Activated CD8-positive, alpha-beta T cell treated with anti-CD3 and anti-CD28 coated beads for 36 hours (primary cell): ENCODE measurements at places on chromosomes 7 and 10.

DNA sequence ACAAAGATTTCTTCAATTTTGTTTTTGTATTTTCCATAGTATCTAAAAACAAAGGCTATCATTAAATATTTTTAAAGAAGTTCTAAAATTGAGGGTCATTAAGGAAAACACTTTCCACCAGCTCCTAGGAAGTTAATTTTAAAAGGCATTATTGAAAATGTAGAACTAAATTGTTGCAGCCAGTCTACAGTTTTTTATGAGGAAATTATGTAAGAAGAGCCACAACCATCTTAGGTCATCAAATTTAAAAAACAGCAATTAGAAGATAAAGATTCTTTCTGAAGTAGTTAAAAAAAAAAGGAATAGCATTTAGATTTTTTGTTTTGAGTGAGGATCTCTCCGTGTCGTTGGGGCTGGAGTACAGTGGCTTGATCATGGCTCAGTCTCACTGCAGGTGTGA lies 161.7 kb downstream of the NRBF2 start:
- no peaks in the 10 kb centered on the region for H3K27me3 ChIP-seq
- no peak overlapping the region for H3K4me3 ChIP-seq
- peaks cover 2% of the 10 kb centered on the region for H3K4me1 ChIP-seq
- H3K36me3 ChIP-seq = no peaks in the 10 kb centered on the region
- H3K27ac ChIP-seq = no peak overlapping the region

GRCh38 chr7:52708846-52709245 lies 326.6 kb upstream of the POM121L12 start:
- DNase-seq = no peak
- H3K4me1 ChIP-seq = no peaks in the 10 kb centered on the region
- H3K4me3 ChIP-seq = no peak overlapping the region
- no peaks in the 10 kb centered on the region for H3K27me3 ChIP-seq
- no peaks in the 10 kb centered on the region for H3K36me3 ChIP-seq

DNA sequence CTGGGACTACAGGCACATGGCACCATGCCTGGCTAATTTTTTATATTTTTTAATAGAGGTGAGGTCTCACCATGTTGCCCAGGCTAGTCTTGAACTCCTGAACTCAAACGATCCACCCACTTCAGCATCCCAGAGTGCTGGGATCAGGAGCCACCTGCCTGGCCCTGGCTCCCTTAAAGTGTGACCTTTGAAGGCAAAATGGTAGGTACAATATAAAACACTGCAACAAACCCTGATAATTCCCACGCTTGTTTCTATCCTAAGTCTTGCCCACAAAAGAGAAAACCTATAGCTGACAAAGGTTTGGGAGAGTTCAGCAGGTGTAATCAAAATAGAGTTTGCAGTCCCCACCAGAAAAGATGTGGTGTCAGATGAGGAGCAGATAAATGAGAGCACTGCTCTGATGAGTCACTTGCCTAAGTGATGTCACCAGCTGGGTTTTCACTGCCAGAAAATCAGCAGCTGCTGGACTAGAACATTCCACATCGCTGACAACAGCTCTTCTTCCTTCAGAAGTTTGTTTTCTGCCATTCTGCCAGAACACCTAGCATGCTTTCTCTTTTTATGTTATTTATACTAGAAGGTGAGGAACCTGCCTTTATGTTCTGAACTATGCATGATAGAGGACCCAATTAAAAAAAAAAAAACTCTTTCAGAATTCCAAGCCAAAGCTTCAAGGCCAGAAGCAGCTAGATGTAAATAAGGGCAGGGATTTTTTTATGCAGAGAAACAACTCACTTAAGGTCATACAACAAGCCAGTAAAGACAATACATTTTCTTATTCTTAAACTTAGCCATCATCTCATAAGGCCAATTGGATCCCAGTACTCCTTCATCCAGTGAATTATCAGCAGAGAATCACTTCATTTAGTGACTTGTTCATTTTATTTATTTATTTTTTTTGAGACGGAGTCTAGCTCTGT lies 18.0 kb downstream of the PURB start:
- no peak overlapping the region for H3K4me3 ChIP-seq
- H3K36me3 ChIP-seq = no peaks in the 10 kb centered on the region
- H3K27ac ChIP-seq = peak overlapping the region; percentile 49

DNA sequence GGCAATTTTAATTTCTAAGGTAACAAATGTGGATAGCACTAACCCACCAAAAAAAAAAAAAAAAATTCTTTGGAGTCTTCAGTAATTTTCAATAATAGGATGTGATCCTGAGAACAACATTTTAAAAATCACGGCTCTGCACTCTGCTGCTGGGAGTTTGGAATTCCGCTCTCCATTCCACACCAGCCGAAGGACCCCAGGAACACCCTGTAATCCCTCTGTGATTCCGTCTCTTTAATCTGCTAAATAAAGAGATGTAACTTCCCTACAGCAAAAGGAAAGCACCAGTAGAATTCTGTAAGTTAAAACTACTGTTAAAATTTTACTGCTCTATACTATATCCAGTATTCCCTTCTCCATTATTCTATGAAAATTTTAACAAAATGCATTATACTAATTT lies 284.5 kb downstream of the PTPRN2 start:
- H3K27ac ChIP-seq = no peak overlapping the region
- peaks cover 4% of the 10 kb centered on the region for H3K36me3 ChIP-seq
- H3K4me1 ChIP-seq = no peaks in the 10 kb centered on the region
- H3K27me3 ChIP-seq = peaks cover 2% of the 10 kb centered on the region

DNA sequence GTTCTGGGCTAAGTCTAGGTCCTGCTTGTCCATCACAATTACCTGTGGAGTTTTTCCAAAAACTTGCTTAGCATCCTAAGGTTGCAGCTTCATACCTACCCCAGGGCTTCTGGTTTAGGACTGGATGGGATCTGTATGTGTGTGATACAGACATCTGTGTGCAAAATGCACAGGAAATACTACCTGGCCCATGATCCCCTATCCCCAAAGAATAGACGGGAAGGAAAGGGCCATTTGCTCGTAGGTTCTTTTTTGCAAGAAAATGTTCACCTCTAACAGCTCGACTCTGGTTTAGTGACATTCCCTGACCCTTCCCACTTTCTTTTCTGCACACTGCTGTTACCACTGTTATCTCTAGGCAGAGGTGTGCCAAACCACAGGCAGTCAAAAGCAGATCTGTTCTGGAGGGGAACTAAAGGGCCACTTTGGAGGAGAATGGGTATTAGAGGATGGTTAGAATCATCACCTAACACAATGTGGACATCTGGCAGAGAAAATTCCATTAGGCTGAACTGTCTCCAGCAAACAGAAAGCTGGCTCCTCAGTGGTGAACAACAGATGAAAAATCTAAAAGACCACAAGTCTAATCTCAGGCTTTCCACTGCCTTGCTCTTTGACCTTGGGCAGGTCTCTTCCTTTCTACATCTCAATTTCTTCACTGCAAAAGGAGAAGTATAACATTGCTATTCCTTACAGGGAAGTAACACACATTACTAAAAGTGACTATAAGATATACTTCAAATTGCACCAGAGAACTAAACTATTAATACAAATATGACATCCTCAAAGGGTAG lies 107.4 kb downstream of the UBE2H start:
- no peak overlapping the region for H3K4me3 ChIP-seq
- H3K27ac ChIP-seq = peak overlapping the region; percentile 12
- H3K27me3 ChIP-seq = no peaks in the 10 kb centered on the region
- H3K4me1 ChIP-seq = peaks cover 50% of the 10 kb centered on the region

DNA sequence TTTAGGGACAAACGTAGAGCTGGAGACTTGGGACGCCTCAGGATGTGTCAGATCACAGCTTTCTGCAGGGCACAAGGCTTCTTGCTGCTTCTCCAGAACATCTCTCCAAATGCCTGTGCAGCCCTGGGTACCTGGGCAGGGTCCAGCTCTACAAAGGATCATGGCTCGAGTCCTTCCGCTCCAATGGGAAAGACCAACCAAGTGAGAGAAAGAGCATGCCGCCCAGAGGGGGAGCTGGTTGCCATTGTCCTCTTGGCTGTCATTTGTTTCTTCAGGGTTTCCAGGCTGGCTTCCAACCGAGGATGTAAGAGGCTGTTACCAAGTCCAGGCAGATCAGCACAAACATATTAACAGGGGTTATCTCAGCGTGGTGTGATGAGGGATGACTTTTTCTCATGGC lies 5.6 kb upstream of the LEP start:
- DNase-seq = no peak
- H3K4me1 ChIP-seq = peaks cover 10% of the 10 kb centered on the region
- H3K4me3 ChIP-seq = no peak overlapping the region
- peaks cover 3% of the 10 kb centered on the region for H3K36me3 ChIP-seq

DNA sequence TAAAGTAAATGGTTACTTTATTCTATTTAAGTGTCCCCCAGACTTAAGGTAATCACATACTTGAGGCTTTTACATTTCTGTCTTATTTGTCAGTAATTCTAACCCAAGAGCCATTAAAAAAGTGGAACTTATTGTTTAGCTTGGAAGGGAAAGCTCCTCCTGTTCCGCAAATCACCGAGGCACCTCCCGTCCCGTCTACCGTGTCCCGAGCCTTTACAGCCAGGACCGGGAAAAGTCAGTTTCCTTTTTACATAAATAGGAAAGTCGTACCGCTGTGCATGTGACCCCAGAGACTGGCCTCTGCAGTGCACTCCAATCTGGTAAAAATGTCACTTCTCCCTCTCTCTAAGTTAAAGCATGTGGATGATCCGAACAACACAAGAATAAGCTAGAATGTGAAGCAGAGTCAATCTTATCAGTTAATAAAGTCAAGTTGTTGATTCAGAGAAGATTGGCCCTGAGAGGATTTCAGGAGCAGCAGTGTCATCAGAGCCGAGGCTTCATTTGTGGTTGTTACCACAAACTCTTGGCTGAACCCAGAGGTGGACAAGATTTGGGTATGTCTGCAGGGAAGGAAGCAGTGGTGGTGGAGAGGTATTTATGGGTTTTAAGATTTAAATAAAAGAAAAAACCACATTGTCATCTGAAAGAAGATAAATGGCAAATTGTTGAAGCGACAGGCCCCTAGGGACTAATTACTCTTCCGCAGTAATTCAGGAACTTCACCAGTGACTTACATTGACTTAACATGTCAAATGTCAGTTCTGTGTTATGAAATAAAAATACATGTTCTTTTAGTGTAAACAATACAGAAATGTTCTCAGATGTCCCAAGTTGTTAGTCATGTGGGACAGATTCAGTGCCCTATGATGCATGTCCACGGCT lies 316.6 kb upstream of the ZNF32 start:
- no peak overlapping the region for H3K4me3 ChIP-seq
- H3K36me3 ChIP-seq = no peaks in the 10 kb centered on the region
- peaks cover 12% of the 10 kb centered on the region for H3K27me3 ChIP-seq
- no peak for DNase-seq
- H3K4me1 ChIP-seq = peaks cover 6% of the 10 kb centered on the region

GRCh38 chr10:82402906-82403401 lies 528.0 kb downstream of the NRG3 start:
- H3K4me3 ChIP-seq = no peak overlapping the region
- H3K27ac ChIP-seq = no peak overlapping the region

DNA sequence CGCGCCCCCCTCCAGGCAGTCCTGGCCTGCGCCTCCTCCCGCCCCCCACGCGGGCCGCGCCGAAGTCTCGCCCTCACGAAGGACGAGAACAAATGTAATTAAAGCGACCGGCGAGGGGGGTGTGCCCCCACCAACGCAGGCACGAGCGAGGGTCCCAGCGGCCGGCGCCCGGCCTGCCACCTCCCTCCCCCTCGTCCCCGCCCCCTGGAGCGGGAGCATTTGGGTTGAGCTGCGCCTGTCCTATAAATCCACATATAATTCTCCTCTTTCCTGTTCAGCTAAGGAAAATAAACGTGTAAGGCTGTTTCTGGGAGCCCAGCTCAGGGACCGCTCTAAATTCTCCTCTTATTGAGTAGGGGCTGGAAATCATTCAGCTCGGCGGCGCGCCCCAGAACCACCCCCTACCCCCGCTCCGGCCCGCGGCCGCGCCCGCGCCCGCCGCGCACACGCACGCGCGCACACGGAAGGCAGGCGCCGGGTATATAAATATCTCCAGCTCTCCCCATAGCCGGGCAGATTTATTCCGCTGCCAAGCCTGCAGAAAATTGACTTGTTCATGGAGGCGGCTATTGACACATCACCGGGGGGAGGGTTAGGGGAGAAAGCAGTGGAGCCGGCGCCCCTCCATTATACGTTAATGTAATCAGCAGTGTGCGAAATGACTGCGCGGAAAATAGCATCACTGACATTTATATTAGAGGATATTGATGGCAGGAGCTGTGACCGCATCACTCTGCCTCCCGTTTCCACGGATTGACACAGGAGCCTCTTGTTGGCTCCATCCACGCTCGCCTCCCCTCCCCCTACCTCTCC lies 61.6 kb upstream of the BTRC start:
- peaks cover 8% of the 10 kb centered on the region for H3K4me1 ChIP-seq
- H3K27me3 ChIP-seq = peaks cover 58% of the 10 kb centered on the region
- H3K36me3 ChIP-seq = no peaks in the 10 kb centered on the region
- H3K27ac ChIP-seq = no peak overlapping the region

- H3K36me3 ChIP-seq = peaks cover 69% of the 10 kb centered on the region
- DNase-seq = peak; percentile 15
These were observed 47.3 kb downstream of the CDCA7L start for GRCh38 chr7:21898265-21898930.

DNA sequence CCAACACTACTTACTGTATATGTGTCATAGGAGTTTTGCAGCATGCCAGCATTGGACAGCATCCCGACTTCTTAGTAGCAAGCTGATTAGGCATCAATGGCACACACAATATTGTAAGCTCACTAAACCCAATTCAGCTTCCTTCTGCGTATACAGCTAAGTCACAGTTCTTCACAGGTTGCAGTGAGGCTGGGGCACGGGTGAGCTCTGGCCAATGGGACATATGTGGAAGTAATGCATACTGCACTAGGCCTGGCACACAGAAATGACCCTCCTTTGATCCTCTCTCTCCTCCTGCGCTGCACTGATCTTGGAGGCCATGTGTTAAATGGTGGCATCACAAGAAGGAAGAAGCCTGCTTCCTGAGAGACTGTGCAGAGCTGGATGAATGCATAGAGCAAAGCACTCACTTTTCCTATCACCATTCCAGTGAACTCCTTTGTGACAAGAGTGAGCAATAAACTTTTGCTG lies 11.9 kb downstream of the RAB11FIP2 start:
- H3K27me3 ChIP-seq = no peaks in the 10 kb centered on the region
- DNase-seq = no peak
- no peak overlapping the region for H3K4me3 ChIP-seq
- H3K27ac ChIP-seq = no peak overlapping the region
- H3K4me1 ChIP-seq = peaks cover 25% of the 10 kb centered on the region
- H3K36me3 ChIP-seq = peaks cover 19% of the 10 kb centered on the region

DNA sequence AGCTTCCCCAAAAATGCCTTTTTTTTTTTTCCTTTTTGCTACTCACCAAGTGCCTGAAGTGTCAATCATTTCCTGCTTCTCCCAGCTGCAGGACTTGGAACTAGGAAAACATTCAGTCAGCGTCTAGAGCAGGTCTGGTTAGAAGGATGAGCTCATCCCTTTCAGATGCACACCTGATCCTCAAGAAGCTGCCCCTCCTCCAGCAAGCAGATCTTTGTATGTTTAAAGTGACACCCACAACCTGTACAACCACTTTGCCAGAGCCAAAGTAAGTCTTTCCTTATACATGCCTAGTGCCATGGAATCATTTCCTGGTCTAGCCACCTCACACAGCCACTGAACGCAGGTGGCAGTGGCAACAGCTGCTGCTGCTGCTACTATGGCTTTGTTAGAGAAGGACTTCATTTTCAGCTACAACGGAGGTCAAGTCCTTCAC lies 10.4 kb upstream of the USP54 start:
- no peaks in the 10 kb centered on the region for H3K36me3 ChIP-seq
- H3K4me1 ChIP-seq = no peaks in the 10 kb centered on the region
- no peak overlapping the region for H3K4me3 ChIP-seq
- no peaks in the 10 kb centered on the region for H3K27me3 ChIP-seq
